CD8-positive, alpha-beta memory T cell (primary cell): ENCODE measurements at places on chromosomes 5 and 9.

- no peaks in the 10 kb centered on the region for H3K4me1 ChIP-seq
- no peak overlapping the region for H3K27ac ChIP-seq
- no peaks in the 10 kb centered on the region for H3K27me3 ChIP-seq
- H3K36me3 ChIP-seq = no peaks in the 10 kb centered on the region
These were observed 9.0 kb upstream of the WNK2 start for GRCh38 chr9:93174976-93175375.

DNA sequence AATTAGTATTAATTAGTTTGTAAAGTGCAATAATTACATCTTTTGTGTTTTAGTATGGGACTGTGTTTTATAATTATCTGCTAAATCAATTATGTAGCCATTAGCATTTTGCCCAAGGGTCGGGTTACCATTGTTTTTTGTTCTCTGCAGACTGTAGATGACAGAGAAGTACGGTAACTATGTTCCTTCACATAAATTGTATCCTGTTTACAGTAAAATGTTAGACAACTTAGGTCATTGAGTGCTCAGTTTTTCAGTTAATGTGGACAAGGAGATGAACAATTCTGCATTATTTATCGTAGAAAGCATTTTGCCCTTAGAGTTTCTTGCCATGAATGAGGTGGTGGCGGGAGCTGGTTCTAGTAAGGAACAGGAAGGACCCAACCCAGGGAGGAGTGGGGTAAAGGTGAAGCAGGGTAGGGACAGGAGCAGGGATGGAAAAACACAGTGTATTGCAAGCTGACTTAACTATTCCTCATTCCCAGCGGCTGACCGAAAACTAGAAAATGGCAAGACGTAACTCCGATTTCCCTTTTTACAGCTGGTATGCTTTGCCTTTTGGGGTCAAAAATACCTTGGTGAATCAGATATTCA is 243.7 kb upstream of the SLC24A2 start:
- H3K4me1 ChIP-seq = no peaks in the 10 kb centered on the region
- no peak overlapping the region for H3K27ac ChIP-seq
- no peaks in the 10 kb centered on the region for H3K36me3 ChIP-seq
- H3K27me3 ChIP-seq = no peaks in the 10 kb centered on the region

GRCh38 chr9:99720455-99721050 is 101.1 kb upstream of the NR4A3 start:
- DNase-seq = peak; percentile 30
- no peaks in the 10 kb centered on the region for H3K36me3 ChIP-seq
- peak overlapping the region; percentile 57 for H3K4me3 ChIP-seq

- no peak overlapping the region for H3K27ac ChIP-seq
- no peaks in the 10 kb centered on the region for H3K4me1 ChIP-seq
- no peak overlapping the region for H3K4me3 ChIP-seq
- H3K36me3 ChIP-seq = no peaks in the 10 kb centered on the region
- no peaks in the 10 kb centered on the region for H3K27me3 ChIP-seq
These were observed 95.3 kb upstream of the SLC12A2 start for GRCh38 chr5:127988146-127988760.

DNA sequence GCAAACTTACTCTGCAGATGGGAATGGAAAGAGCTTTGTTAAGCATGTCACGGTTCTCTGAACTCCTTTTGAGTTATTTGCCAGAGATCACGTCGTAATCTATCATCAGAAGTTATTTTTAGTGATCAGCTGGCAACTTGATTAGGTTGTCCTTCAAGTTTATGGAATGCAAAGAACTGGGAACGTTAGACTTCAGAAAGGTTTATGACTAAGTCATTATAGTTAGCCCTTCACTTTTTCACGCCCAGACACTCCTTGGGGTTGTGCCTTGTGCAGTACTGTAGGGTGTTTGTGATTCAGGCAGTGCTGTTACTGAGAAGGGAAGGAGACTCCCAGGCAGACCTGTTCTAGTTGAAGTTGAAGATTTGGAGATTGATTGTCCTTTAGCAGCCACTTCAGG is 26.8 kb upstream of the PHF2 start:
- H3K4me3 ChIP-seq = no peak overlapping the region
- peaks cover 35% of the 10 kb centered on the region for H3K36me3 ChIP-seq
- H3K4me1 ChIP-seq = no peaks in the 10 kb centered on the region
- no peaks in the 10 kb centered on the region for H3K27me3 ChIP-seq

GRCh38 chr9:79123415-79123814 is 448.4 kb upstream of the TLE4 start:
- no peaks in the 10 kb centered on the region for H3K4me1 ChIP-seq
- no peak for DNase-seq
- H3K27me3 ChIP-seq = no peaks in the 10 kb centered on the region
- no peaks in the 10 kb centered on the region for H3K36me3 ChIP-seq
- H3K27ac ChIP-seq = no peak overlapping the region

DNA sequence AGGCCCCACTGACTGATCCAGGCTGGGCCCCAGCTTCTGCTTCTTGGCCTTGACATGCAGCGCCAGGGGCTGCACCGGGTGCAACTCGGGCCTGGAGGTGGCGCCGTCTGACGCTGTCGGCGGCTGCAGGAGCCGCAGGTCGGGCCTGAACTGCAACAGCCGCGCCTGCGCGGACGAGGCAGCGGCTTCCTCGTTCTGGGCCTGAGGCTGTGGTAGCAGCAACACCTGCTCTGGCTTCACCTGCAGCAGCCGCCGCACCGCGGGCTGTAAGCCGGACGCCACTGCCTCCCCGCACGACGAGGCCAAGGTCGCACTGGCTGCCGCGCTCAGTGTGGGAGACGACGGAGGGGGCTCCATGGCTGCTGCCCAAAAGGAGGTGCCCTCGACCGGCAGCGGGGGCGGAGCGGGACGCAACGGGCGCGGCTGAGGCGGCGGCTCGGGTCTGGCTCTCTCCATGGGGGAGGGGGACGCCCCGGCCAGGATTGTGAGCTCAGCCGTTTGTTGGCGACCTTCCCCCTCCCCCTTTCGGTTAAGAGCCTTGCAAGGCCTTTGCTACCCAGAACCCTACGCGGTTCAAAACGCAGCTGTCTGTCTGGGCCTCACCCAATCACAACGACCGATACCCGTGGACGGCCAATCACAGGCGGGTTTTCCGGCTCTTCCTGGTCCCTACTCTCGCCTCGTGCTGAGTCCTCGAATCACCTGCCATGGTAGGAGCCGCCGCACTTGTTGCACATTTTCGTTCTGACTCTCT is 438 bp downstream of the SOX30 start:
- DNase-seq = peak; percentile 71
- H3K4me1 ChIP-seq = peaks cover 10% of the 10 kb centered on the region
- H3K4me3 ChIP-seq = peak overlapping the region; percentile 49
- no peaks in the 10 kb centered on the region for H3K36me3 ChIP-seq
- no peaks in the 10 kb centered on the region for H3K27me3 ChIP-seq

DNA sequence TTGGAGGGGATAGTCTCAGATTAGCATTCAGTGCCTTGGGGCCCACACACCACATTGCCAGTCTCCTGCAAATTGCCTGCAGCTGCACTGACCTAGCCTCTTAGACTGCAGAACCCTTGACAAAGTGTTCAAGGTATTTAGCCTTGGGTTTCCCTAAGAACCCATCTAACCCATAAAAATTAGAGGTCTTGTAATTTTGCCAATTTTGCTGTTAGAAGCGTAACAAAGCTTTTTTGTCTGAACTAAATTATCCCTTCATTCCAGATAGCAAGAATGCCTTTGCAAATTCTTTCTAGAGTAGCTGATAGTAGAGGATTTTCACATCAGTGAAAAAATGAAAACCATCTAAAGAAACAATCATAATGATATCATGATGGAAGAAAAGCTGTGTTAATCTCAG is 74.0 kb upstream of the CCNG1 start:
- H3K27ac ChIP-seq = no peak overlapping the region
- no peaks in the 10 kb centered on the region for H3K36me3 ChIP-seq
- no peaks in the 10 kb centered on the region for H3K27me3 ChIP-seq
- DNase-seq = no peak
- H3K4me3 ChIP-seq = no peak overlapping the region

DNA sequence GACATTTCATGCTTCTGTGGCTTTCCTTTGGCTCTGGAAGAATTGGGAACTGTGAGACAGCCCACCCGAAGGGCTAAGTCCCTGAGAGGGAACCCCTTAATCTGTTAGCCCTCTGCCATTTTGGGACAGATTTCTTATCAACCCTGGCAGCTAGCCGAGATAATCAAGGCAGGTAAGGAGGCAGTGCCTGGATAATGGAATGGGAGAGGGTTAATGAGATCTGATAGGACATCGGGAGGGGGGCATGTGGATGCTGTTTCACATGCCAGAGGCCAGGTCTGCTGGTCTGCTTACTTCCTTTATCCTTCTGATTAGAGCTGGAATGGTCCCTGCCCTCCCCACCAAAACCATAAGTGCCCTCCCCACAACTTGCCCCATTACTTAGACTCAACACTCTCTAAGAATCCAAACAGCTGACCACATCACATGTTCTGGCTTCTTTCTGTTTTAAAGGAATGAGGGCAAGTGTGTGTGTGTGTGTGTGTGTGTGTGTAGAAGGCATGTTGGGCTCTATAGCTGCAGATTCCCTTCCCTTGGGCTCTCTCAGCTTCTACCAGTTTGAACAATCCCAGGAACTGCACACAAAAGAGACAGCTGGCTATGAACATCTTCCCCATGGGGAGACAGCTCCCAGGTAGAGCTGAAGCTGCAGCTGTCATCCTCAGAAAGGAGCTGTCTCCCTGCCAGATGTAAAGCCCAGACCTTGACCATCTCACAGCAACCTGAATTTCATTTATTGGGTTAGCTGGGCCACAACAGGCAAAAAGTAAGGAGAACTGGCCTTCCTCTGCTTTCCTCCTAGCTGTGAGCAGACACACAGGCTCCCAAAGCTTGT is 221.3 kb downstream of the PIK3R1 start:
- no peak overlapping the region for H3K4me3 ChIP-seq
- DNase-seq = no peak
- H3K27ac ChIP-seq = no peak overlapping the region
- no peaks in the 10 kb centered on the region for H3K36me3 ChIP-seq

DNA sequence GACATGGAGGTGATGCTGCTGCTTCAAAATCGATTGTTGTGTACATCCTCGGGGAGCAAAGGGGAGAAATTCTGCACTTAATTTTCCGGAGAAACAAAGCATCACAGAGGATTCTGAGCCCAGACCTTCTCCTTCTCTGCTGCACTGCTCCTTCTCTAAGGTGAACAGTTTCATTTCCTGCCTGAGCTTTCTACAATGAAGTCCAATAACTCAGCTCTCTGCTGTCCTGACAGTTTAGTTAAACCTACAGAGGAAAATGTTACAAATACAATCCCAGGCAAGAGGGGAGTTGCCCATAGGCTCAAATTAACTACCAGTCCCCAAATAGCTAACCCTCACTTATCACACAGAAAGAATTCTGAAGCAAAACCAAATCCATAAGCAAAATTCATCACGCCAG is 206.3 kb downstream of the EFNA5 start:
- H3K27me3 ChIP-seq = no peaks in the 10 kb centered on the region
- no peak for DNase-seq
- no peak overlapping the region for H3K27ac ChIP-seq

- no peaks in the 10 kb centered on the region for H3K36me3 ChIP-seq
- peaks cover 38% of the 10 kb centered on the region for H3K4me1 ChIP-seq
- no peak for DNase-seq
- peak overlapping the region; percentile 98 for H3K27ac ChIP-seq
- H3K4me3 ChIP-seq = peak overlapping the region; percentile 97
These were observed 1.9 kb downstream of the PJA2 start for GRCh38 chr5:109407913-109408312.

GRCh38 chr9:7289773-7290172 is 509.8 kb downstream of the DMAC1 start:
- no peak for DNase-seq
- H3K36me3 ChIP-seq = no peaks in the 10 kb centered on the region
- no peak overlapping the region for H3K27ac ChIP-seq
- H3K4me1 ChIP-seq = no peaks in the 10 kb centered on the region
- no peak overlapping the region for H3K4me3 ChIP-seq

DNA sequence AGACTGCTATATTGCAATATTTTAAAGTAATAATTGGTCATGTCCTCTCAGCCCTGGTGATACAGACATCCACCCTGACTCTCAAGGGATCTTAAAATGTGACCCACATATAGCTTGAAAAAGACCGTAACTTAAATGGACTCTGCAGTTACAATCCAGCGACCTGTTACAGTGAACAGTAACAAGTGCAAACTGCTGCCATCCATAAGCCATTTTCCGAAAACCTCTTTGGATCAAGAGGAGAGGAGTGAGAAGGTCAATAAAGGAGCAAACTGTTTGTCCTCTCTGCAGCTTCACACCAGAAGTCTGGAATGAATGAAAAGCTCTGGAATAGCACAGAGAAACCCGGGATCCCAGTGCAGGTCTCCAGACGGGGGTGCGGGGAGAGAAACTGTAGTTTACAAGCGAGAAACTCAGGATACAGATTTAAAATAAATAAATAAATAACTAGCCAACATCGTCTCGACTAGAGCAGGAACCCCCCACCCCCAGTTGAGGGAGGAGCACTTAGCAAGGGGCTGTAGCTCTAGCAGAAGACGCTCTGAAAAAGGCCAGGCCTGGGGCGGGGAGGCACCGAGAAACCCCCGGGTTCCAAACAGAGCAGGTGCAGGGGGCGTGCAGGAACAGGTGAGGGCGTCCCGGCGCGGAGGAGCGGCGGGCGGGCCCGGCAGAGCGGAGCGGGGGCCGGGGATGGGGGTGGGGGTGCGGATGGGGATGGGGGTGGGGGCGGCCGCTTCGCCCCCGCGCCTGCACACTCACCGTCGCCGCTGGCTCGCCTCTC is 572 bp downstream of the ZDHHC21 start:
- H3K36me3 ChIP-seq = no peaks in the 10 kb centered on the region
- DNase-seq = no peak
- H3K4me1 ChIP-seq = peaks cover 10% of the 10 kb centered on the region
- H3K27ac ChIP-seq = no peak overlapping the region
- H3K4me3 ChIP-seq = peak overlapping the region; percentile 54

GRCh38 chr9:125659201-125659840 is 47.7 kb downstream of the MAPKAP1 start:
- no peak for DNase-seq
- no peak overlapping the region for H3K4me3 ChIP-seq
- no peak overlapping the region for H3K27ac ChIP-seq
- no peaks in the 10 kb centered on the region for H3K36me3 ChIP-seq
- no peaks in the 10 kb centered on the region for H3K27me3 ChIP-seq

GRCh38 chr5:72268753-72269410 is 51.2 kb downstream of the MRPS27 start:
- H3K4me3 ChIP-seq = no peak overlapping the region
- no peak overlapping the region for H3K27ac ChIP-seq
- H3K4me1 ChIP-seq = no peaks in the 10 kb centered on the region
- peak; percentile 9 for DNase-seq
- peaks cover 6% of the 10 kb centered on the region for H3K36me3 ChIP-seq
- H3K27me3 ChIP-seq = no peaks in the 10 kb centered on the region

DNA sequence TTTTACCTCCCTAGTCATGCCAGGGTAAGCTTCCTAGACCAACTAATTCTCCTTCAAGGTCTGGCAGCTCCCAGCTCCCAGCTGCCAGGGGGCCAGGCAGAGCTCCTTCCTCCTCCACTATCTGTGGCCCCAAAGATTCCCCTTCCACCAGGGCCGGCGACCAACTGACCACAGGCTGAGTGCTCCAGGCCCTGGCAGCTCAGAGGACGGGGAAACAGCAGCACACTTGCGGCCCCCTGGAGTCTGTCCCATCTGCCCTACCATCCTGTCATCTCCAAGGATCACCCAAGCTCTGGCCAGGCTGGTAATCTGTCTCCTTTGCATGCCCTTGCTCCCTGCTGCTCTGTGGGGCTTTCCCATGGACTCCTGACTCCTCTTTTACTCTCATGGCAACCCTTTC is 31.2 kb upstream of the BASP1 start:
- H3K36me3 ChIP-seq = no peaks in the 10 kb centered on the region
- no peak for DNase-seq
- H3K4me3 ChIP-seq = no peak overlapping the region
- no peaks in the 10 kb centered on the region for H3K4me1 ChIP-seq

- H3K36me3 ChIP-seq = no peaks in the 10 kb centered on the region
- no peak overlapping the region for H3K27ac ChIP-seq
- peaks cover 4% of the 10 kb centered on the region for H3K4me1 ChIP-seq
- DNase-seq = no peak
- H3K27me3 ChIP-seq = no peaks in the 10 kb centered on the region
These were observed 352.1 kb upstream of the CD180 start for GRCh38 chr5:67548520-67549295.
